ENCODE measurements at places on chromosomes 1 and 21.

DNA sequence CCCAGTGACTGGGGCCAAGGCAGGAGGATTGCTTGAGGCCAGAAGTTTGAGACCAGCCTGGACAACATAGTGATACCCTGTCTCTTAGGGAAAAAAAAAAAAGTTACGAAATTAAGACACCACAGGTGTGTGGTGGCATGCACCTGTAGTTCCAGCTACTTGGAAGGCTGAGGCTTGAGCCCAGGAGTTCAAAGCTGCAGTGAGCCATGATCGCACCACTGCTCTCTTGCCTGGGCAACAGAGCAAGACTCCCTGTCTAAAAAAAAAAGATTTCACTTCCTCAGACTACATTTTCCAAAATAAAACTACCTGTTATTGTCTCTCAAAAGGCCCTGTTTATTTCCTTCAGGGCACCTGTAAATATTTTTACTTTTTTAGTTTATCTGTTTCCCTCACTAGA lies 4.7 kb upstream of the STK40 start:
- no peak for DNase-seq

GRCh38 chr1:234096161-234096770 lies 191.8 kb downstream of the SLC35F3 start:
- no peak for DNase-seq

DNA sequence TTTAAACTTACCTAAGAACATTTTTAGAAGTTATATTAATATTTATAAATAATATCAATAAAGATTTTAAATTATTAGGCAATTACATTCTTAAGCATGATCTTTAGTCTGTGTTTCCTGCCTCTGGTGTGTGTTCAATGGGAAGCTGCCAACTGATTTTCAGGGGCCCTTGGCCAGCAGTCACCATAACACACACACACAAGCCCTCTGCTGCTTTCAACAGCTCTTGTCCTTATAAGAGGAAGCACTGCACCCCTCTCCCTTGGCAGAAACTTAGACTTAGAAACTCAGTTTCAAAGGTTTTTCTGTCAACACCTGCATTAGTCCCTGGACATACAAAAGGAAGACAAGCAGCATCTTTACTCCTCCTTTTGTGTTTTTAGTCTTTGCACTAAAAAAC lies 81.4 kb downstream of the VAV3 start:
- no peak for DNase-seq

DNA sequence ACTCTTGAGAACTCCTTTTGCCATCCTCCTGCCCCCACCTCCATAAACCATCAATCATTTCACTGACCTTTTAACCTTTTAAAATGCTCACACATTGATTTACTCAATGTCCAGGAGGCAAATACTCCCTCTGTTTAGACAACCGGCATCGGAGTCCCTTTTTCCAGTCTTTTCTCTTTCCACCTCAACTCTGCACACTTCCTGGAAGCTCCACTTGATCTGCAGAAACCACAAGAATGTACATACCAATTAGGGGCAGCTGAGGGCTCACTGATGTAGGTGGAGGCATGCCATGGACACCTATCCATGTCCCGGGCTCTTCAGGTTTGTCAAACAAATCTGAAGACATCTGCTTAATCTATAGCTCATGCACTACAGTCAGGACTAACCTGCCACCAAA lies 5.3 kb upstream of the AMIGO1 start:
- no peak for DNase-seq

- DNase-seq = peak; percentile 45
Measured at GRCh38 chr1:66996018-66996682, 57.8 kb downstream of the SLC35D1 start.

DNA sequence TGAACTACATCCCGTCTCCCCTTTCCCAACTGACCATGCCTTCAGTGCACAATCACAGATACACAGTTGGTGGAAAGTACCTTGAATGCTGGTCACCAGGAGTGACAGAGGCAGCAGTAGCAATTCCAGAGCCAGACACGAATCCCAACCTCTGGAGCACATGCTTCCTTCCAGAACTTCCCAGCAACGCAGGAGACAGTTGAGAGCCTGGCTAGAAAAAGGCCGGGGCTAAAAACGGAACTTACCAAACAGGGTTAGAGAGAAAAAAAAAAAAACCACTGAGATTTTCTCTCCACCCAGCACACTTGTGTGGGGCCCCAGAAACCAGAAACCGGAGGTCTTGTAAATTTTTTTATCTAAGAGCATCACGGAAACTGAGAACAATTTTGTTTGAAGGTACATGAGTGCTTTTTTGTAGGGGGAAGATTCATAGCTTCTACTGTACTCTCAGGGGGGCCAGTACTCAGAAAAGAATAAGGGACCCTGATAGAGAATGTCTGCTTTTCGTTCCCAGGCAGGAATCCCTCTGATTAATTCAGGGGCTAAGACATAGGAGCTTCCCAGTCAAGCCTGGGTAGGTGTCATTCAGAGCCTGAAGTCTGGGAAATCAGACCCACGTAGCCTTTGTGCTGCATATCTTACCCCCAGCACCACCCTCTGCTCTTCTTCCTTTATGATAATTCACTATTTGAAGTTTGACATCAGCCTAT lies at the start of gene CD48:
Gene CD48, minus strand, starts transcription at position 221 of the 710 bp plus-strand sequence. Its CDS starts 59 bp downstream, at position 162.
- DNase-seq = no peak

- no peak for DNase-seq
Measured at GRCh38 chr1:61639608-61640336, 85.2 kb downstream of the TM2D1 start.

DNA sequence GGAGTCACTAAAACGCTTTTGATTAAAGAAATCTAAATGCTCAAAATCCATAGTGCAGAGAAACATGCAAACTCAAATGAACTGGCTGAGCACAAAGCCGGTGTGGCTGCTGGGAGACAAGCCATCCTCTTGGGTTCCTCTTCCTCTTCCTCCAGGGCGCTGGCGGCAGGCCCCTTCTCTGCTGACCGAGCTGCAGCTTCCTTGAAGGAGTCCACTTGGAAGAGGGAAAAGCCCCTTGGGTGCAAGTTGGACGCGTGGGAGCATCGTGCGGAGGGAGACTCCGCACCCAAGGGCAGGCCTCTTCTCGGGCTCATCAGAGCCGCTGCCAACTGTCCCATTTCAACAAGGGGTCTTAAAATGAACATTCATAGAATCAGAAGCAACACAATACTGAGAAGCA lies 7.9 kb downstream of the CCNL2 start:
- DNase-seq = no peak

GRCh38 chr1:33180226-33180910 lies 1.5 kb downstream of the TRIM62 start:
- no peak for DNase-seq

DNA sequence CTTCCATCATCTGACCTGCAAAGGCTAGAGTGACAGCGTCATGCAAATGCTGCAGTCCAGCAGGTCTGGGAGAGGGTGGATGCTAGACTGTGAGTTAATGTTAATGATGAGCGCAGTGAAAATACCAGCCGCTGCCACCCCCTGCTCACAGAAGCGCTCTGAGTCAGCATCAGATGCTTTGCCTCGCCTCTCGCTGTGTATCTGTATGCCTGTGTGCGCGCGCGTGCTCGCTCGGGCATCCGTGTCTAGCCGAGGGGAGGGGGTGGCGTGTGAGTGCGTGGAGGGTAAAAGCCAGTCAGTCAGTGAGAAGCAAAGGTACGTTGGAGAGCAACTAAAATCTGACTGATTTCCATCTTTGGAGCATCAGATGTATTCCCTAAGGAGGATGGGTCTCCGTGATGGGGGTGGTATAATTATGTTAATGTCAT lies 858.7 kb downstream of the USP25 start:
- peak; percentile 39 for DNase-seq

DNA sequence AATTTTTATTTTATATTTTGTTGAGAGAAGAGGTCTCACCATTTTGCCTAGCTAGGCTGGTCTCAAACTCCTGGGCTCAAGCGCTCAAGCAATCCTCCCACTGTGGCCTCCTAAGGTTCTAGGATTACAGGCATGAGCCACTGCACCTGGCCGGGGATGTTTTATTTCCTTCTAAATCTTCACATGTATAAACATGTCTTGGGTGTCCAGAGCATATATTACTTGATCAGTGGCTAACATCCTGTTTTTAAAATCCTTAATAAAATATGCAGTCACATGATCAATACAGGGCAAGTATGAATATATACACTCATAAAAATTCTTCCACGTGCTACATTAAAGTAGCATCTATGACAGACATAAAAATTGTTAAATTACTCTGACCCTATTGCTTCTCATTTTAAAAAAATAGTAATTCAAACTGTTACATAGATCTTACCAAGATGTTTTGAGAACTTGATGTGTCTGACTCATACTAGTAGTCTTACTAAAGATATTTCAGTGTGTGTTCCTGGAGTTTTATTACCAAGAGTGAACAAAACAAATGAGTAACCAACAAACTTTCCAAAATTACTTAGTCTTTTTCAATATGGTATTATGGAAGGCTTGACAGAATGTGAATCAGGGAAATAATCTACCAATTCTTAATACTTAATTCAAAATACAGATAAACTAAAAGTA lies 222.5 kb downstream of the SLC45A1 start:
- no peak for DNase-seq

DNA sequence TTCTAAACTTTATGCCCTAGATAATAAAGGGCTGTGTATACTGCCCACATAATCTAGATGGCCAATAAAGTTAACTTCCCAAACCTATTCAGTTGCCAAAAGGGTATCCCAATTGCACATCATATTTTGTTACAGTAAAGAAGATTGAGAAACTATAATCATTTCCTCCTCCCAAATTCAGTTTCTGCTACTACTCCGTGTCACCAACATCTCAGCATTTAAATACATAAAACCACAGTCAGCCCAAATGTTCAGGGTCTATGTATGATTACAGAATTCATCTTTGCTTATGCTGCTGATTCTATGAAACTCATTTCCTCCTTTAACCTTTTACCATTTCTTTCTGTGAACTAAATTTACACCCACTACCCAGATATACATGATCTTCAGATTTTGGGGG lies 28.6 kb downstream of the NRIP1 start:
- no peak for DNase-seq

- no peak for DNase-seq
Measured at GRCh38 chr21:44639331-44639655, 2.1 kb downstream of the KRTAP10-10 start.

- peak; percentile 39 for DNase-seq
Measured at GRCh38 chr1:84143796-84144565, at the start of gene PRKACB. TSS of gene PRKACB (plus strand) at chr1:84144271. CDS start at chr1:84144362, 91 bp downstream.

DNA sequence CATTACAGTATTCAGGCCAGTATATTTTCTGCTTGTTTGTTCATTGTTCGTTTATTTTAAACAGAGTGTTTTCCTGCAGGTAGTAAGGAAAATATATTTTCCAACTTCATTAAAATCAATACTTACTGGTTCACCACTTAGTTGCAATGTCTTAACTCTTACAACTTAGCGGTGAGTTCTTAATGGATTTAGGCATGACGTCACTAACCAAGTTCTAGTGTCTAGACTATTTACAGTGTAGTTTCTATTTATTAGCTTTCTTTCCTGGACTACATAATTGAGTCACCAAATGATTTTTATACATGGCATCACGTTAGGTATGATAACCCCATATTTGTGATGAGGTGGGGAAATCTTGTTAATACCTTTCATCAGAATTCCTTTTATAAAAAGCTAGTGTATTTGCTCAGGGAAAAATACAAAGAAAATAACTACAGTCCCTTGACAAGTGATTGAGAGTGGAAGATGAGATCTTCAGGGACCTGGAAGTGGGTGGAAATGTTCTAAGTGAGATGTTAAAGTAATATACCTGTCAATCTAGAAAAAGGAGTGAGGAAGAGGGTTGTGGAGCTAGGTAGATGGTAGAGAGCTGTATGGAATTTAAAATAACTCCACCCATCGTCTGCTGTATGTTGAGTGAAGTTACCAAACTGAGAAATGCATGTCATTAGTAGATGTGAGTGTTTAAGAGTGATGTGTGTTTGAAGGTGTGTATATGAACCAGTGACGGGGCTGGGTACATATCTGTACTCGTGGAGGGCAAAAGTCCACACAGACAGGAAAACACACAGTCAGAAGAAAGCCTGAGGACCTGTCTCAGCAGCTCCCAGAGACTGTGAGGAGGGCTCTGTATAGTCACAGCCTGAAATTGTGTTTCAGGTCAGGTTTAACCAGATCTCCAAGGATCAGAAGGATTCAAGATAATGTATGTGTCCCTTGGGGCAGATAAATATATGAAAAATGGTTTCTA lies 197.6 kb upstream of the ADAMTS5 start:
- DNase-seq = no peak

GRCh38 chr1:52632732-52633290 lies at the start of gene SHISAL2A:
TSS of gene SHISAL2A (plus strand) at chr1:52633168. CDS start at chr1:52633494, 326 bp downstream.
- no peak for DNase-seq

DNA sequence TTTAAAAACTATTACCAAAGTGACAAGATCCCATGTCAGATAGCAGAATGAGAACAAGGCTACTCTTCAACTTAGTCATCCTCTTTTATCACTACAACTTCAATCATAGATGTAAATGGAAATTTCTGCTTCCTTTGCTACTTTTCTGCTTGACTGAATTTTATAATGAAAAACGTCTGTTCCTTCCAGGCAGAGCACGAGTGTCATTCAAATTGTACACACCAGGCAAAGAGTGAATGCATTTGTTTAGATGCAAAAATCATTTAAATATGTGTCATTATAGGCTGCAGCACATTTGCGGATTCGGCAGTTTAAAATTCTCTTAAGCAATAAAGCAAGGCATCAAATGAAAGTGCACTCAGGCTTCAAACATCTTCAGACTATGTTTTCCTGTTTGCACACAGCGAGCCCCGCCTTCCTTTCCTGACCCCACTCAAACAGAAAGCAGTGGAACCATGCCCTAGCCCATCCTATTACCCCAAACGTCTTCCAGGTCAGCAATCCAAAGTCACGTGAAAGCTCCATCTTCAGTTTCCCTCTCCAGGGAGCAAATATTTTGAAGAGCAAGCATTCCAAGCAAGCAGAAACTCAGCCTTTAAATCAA lies 99.6 kb downstream of the APP start:
- DNase-seq = peak; percentile 14

DNA sequence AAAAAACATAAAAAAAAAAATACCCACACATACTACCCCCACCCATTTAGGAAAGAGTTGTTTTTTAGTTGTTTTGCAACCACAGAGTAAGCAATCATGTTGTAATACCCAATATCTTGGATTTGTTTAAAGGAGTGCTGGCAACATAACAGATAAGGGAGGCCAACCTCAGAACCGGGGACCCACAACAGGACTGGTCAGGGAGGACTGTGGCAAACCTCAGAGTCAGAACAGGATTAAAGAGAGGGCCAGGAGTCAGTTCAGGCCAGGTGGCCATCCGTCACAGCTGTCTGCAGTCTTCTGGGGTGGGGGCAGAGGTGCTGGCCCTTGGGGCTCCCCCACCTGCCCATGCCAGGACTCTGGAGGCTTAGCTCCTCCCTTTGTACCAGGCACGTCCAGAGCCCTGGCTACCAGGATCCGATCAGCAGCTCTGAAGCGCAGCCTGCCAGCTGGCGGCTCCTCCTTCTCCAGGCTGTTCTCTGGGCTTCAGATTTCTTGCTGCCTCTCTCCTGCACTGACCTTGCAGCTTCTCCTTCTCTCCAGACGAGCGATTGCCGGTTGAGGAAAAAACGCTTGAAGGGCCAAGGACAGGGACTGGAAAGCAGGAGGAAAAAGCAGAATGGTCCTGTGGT lies 7.9 kb downstream of the H6PD start:
- DNase-seq = no peak

GRCh38 chr1:167099851-167100250 lies 6.0 kb downstream of the STYXL2 start:
- no peak for DNase-seq

Data from HFF-Myc (cell line).